ENCODE measurements at places on chromosomes 12 and 14. TPM values are rescaled to one million over a fixed set of nuclear protein-coding genes. Genes with fewer than 3 reads are reported as not detected.

The OAS1 gene
- not detected for total RNA-seq

The MORN3 gene
- total RNA-seq: 1.5 TPM

The KIAA0586 gene
- total RNA-seq: 19.8 TPM

The SLC5A8 gene
- 0.12 TPM for total RNA-seq

The RNASE1 gene
- 4.5 TPM for total RNA-seq

The RHOJ gene
- 1.9 TPM for total RNA-seq

The STAC3 gene
- total RNA-seq: 6.1 TPM

The CHST11 gene
- total RNA-seq: 10.5 TPM

The SLC4A8 gene
- 11.8 TPM for total RNA-seq

The TPH2 gene
- not detected for total RNA-seq

The KCNA5 gene
- 0.72 TPM for total RNA-seq

The ALDH1L2 gene
- total RNA-seq: 1.5 TPM

The SMAGP gene
- total RNA-seq: 9.1 TPM

The MSI1 gene
- total RNA-seq: 127 TPM

The CLEC1B gene
- not detected for total RNA-seq

The MUCL1 gene
- total RNA-seq: not detected

The ASCL4 gene
- not detected for total RNA-seq

The ERH gene
- total RNA-seq: 309 TPM

- no peak for DNase-seq
Measured at GRCh38 chr14:72052356-72052755, 120.1 kb downstream of the RGS6 start.

DNA sequence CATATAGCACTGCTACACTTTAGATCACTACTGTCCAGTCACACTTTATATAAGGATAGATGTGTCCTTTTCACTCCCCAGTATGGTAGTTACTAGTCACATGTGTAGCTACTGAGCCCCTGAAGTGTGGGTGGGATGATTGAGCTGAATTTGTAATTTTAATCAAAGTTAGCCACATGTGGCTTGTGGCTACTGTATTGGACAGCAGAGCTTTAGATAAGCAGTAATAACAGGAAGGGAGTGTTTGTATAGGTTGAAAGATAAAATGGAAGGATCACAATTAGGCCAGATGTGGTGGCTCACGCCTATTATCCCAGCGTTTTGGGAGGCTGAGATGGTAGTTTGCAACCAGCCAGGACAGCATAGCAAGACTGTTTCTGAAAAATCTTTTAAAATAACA lies 23.5 kb downstream of the NAA30 start:
- DNase-seq: no peak

- no peak for DNase-seq
Measured at GRCh38 chr12:49969651-49970429, 2.9 kb upstream of the AQP6 start.

GRCh38 chr14:38578278-38578681 lies 322.4 kb upstream of the CLEC14A start:
- no peak for DNase-seq

- DNase-seq: no peak
Measured at GRCh38 chr12:41920355-41920754, 224.3 kb downstream of the GXYLT1 start.

DNA sequence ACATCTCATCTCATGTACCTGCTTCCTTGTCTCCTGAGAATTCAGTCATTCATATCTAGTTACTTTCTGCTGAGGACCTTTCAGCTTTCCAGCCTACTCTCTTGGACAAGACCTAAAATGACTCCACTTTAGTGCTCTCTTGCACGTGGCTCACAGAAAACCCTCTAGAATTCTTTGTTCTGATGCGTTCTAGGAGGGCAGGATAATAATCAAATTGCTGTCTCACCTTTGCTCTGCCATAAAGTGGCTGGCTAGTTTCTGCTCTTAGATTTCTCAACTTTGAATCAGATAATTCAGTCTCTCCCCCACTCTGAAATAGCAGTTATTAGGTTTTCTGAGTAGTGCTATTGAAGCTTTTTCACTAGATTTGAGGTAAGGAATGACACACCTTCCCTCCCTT lies 429.5 kb upstream of the FBXO33 start:
- DNase-seq: no peak

DNA sequence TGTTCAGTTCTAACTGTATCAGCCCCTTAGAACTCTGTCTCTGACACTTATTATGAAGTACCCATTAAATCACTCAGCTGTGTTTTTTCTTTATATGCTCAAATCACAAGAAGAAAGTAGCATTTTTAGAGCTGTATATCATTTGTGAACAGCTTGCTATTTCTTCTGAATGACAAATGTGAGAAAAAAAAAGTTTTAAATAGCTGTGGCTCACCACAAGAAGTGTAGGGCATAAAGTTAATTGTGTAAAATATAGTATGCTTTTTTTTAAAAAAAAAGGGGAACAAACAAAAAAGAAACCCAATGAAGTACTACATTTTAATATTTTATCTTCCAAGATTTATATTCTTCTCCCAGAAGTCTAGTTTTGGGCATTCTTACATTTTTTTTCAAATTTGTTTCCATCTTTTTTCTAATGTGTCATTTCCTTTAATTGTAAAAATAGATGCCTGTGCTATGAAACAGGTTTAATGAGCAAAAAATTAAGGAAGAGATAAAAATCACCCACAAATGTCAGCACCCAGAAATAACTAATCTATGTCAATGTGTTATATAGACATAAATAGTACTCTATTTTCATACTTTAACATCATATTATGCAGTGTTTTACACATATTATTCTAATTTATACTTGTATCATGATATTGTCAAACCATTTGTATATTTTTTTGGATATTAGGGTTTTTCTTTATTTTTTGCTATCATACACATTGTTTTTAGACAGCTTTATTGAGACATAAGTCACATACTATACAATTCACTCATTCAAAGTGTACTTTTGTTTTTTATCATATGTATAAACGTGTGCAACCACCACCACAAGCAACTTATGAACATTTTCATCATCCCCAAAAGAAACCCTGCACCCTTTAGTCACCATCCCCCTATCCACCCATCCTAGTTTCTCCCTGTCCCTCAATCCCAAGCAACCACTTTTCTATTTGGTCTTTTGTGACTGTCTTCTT lies 22.4 kb upstream of the LRRK2 start:
- DNase-seq: no peak

DNA sequence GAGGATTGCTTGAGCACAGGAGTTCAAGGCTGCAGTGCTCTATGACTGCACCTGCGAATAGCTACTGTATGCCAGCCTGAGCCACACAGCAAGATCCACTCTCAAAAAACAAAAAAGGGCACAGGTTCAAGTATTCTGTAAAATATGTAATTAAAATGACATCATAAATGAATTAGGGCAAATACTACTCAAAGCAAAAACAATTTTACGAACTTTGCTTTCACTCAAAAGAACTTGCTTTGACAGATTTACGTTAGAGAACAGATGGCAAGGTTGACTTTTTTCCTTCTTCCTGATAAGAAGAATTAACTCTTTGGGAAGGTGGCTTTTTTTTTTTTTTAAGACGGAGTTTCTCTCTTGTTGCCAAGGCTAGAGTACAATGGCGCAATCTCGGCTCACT lies 44.0 kb upstream of the EAPP start:
- DNase-seq: no peak

GRCh38 chr12:113896194-113896593 lies 69.9 kb downstream of the RBM19 start:
- DNase-seq: no peak

GRCh38 chr12:108815875-108816594 lies 41.3 kb downstream of the SSH1 start:
- DNase-seq: no peak

DNA sequence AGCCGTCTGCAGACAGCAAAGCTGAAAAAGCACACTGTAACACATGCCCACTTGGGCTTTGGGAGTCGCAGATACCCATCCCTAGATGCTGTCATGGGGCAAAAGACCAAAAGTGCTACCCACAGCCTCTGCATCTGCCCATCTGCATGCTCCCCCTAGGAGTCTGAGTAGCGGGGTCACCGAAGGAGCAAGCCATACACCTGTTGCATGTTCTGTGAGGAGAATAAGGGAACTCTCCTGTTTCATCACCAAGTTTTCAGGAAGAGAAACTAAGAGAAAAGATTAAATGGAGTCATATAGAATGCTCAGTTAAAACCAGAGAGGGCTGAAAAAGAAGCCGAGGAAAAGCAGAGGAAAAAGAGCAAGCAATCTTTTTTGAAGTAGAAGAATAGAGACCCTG lies 13.7 kb upstream of the ST8SIA1 start:
- no peak for DNase-seq

- DNase-seq: no peak
Measured at GRCh38 chr14:81385419-81385818, 14.7 kb downstream of the STON2 start.

DNA sequence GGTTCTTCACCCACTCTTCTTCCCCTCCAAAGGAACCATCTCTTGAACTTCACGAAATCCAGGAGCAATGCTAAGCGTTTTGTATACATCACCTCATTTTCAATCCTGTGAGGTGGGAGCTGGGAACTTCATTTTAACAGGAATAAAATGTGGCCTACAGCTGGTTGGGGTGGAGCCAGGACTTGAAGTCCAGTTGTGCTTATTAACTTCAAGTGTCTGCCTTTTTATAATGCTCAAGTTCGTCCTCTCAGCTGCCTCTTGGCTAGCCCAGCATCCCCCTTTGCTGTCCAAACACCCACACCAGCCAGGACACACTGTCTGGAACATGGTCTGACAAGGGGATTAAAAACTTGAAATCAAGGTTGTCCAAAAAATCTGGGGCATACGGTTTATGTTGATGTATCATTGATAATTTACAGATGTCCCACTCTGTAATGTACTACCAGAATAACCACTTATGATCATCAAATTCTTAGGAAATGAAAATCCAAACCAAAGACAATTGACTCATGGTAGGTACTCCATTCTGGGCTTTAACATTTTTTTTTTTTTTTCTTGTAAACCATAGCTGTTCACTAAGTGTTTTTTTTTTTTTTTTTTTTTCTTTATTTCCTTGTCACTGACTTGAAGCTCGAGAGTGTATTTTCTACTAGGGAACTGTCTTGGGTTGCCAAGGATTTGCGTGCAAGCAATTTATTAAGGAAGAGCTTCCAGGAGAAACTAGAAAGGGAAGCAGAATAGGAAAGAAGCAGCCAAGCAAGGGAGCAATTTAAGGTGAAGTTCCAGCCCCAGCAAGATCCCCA lies 252.3 kb downstream of the EFCAB11 start:
- no peak for DNase-seq

- no peak for DNase-seq
Measured at GRCh38 chr12:95591731-95592130, 40.5 kb upstream of the USP44 start.

DNA sequence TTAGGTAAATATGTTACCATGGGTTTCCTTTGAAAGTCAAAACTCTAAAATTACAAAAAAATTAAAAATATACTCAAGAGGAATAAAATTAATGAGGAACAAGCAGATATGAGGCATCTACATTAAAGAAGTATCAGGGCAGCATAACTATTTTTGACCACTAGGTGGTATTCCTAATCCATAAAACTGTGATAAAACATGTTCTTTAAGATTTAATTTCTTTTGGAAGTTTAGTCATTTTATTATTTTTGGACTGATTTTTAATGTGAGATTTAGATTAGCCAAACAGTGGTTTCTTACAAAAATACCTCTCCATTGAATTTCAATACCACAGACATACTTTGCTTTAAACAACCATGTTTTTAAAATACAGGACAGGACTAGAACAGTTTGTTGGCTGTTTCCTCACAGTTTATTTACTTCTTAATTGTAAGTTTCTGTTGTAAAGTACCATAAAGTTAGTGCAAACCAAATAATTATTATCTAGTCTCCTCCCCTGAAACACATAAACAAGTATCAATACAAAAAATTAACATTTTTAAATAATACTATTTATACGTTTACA lies 49.8 kb downstream of the NTS start:
- DNase-seq: no peak

DNA sequence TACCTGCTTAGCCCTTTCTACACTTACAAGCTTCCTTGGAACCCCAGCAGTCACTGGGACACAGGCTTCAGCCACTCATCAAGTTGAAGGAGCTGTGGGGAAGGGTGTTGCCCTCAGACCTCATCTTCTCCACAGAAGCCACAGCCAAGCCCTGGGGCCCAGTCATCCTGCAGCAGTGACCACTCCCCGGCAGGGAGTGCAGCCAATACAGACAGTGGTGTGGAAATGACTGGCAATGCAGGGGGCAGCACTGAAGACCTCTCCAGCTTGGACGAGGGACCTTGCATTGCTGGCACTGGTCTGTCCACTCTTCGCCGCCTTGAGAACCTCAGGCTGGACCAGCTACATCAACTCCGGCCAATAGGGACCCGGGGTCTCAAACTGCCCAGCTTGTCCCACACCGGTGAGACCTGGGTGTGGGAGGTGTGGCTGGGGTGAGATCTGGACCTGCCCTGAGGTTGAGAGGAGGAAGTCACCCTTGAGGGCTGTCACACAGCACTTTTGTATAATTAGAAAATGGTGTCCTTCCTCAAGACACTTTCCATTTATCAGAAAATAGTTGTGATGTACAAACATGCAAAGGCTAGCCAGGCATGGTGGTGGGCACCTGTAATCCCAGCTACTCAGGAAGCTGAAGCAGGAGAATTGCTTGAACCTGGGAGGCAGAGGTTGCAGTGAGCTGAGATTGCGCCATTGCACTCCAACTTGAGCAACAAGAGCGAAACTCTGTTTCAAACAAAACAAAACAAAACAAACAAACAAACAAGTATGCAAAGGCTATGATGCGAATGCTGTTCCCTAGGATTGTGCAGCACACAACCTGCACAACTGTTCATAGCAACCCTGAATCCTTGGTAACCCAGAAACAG lies 9.9 kb downstream of the GLI1 start:
- DNase-seq: no peak

GRCh38 chr12:124568431-124569374 lies 1.3 kb upstream of the NCOR2 start:
- no peak for DNase-seq

GRCh38 chr12:2120982-2121758 lies 68.4 kb downstream of the CACNA1C start:
- no peak for DNase-seq

GRCh38 chr14:22118899-22119477 lies 445.4 kb upstream of the OR4E1 start:
- no peak for DNase-seq
